ENCODE measurements at places on chromosomes 1 and 21.

- DNase-seq: no peak
These were observed 497.7 kb downstream of the NPHP4 start for GRCh38 chr1:5494518-5494917.

GRCh38 chr1:160192234-160192633, 1.9 kb downstream of the CASQ1 start:
- no peak for DNase-seq

DNA sequence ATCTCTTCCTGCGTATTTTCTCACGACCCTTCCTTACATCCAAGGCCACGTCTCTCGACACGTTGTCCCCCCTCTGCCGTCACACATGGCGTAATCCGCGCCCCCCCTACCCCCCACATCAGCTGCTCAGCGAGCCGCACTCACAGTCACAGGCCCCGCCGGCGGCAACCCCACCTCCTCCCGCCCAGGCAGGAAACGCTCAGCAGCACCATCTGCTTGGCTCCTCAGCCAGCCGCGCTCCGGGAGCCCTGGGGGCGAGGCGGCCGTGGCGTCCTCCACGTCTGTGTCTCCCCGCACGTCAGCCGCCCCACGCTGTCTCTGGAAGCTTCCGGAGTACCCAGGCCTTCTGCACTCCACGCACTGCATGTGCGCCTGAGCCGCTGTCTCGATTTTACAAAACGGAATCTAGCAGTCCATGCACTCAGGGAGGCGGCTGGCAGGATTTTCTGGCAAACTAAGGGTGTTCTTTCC, 64.6 kb downstream of the SIK1 start:
- DNase-seq: peak; percentile 70

- DNase-seq: no peak
These were observed 6.5 kb downstream of the PPIE start for GRCh38 chr1:39745016-39745670.

DNA sequence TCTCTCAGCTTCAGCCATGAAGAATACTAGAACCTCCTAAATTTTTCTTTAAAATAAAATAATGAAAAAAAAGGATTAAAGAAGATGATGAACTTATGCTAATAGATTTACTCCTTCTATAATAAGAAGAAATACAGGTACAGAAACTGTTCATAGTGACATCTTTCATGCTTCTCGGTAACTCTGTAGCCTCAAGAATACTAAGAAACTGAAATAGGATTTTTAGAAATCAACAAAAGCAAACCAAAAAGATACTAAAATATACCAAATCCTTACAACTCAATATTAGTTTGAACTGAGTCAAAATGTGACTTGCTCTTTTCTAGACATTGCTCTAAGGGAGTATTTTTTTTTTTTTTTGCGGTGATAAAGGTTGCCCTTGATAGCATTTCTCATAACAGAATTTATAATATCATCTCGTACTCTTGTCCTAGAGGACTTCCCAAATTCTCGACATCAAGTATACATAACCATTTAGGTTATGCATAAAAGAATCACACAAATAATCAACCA, 42.8 kb downstream of the ZZZ3 start:
- no peak for DNase-seq

GRCh38 chr1:154431586-154432373, 26.6 kb downstream of the IL6R start:
- DNase-seq: peak; percentile 99

GRCh38 chr21:37263827-37264600, 3.1 kb downstream of the VPS26C start:
- DNase-seq: peak; percentile 32

- no peak for DNase-seq
These were observed 78.0 kb downstream of the MEGF6 start for GRCh38 chr1:3533067-3534048.

DNA sequence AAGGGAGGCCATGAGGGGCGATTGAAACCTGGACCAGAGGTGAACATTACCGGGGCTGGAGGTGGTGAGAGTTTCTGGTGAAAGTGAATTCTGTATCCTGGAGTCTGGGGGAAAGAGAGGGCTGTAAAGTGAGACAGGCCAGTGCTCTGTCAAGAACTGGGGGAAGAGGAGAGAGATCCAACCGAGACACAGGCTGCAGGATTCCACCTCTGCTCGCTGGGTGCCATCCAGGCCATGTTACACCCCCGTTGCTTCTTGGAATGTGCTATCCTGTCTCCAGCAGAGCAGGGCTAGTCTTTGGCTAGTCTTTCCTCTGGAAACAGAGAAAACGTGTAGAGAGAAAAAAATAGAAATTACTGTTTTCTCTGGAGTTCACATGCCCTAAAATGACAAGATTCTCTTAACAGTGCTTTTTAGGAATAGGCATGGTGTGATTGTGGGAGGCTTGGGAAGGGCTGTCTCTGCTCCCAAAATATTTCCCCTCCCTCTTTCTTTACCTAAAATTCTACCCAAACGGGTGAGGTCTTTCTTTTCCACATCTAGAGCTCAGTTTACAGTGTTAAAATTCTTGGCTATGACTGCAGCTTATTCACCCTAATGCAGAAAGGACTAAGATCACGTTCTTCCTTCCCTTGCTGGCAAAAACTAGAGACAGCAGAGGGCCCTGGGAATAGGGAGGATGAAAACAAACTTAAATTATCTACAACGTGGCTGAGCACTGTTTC, 16.5 kb upstream of the OVAAL start:
- peak; percentile 29 for DNase-seq

DNA sequence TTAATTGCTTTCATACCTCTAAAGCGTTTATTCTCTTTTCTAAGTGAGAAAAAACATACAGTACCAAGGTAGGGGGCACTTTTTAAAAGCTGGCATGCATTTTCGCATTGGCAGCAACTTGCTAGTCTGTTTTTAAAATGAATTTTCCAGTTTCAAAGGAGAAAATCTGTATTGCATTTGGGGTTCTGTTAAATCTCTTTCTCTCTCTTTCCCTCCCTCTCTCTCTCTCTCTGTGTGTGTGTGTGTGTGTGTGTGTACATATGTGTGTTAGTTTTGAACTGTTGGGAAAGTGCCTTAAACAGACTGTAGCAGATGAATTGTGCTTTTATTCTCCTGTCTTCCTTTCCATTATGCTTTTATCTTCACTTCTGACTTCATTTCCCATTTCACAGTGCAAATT, 7.3 kb downstream of the NIBAN1 start:
- DNase-seq: no peak

- DNase-seq: peak; percentile 99
These were observed 36.6 kb downstream of the PLXNA2 start for GRCh38 chr1:208207388-208208131.

GRCh38 chr1:210691039-210691610, 362.4 kb downstream of the HHAT start:
- no peak for DNase-seq

DNA sequence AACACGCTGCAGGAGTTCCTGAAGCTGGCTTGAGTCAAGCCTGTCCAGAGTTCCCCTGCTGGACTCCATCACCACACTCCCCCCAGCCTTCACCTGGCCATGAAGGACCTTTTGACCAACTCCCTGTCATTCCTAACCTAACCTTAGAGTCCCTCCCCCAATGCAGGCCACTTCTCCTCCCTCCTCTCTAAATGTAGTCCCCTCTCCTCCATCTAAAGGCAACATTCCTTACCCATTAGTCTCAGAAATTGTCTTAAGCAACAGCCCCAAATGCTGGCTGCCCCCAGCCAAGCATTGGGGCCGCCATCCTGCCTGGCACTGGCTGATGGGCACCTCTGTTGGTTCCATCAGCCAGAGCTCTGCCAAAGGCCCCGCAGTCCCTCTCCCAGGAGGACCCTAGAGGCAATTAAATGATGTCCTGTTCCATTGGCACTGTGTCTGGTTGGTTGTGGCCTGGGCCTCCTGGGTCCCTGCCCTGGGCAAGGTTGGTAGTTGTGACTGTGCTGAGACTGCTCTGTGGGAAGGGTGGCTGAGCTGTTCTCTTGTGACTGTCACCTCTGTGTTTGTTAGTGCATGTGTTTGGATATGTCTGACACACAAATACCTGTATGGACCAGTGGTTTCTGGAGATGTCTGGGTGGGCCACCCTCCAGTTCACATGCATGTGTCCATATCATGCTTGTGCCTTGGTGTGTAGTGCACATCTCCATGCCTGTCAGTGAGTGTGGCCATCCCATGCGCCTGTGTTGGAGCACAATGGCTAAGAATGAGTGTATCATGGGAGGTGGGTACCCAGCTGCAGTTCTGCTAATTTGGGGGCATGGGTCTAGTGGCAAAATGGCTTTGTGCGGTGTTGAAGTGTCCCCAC, 1.4 kb downstream of the SH3BGRL3 start:
- no peak for DNase-seq

DNA sequence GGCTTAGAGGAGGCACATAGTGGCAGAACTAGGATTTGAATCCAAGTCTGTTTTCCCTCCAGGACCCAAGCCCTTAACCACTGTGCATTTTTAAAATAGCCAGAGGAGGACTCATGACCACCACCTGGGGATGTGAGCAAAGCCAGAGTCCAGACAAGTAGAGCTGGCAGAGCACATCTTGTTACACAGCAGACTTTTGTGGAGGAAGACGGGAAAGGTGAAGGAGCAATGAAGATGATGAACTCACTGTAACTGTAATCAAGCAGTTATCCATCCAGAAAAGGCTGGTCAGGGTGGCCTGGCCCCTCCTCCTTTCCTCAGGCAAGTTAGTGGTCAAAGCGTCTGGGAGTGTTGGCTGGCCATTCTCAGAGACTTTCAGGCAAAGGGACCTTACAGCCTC, 50.9 kb downstream of the SLC44A3 start:
- no peak for DNase-seq

DNA sequence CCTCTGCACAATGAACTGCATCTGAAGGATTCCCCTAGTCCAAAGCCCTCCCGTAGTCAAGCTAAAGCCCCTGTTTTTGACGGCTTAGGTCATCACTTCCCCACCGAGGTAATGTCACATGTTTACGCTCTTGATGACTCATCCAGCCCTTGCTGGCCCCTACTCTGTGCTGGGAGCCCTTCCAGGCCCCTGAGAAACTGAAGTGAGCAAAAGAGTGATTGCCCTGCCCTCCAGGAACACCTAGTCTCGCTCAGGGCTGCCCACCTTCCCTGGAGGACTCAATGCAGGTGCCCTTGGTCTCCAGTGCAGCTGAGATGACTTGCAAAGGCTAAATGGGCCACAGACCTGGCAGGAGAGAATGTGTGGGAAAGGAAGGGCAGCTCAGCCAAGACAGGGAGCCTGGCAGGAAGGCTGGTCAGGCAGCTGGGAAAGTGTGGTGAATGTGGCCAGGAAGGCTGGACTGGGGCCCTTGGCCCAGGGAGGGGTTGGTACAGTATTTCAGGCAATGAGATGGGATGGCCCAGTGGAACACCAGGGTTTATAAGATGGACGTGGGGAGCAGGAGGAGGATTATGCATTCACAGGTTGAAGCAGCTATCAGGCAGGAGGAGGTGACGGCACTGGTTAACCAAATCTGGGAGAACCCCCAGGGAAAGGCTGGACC, 345.6 kb downstream of the NPHP4 start:
- no peak for DNase-seq

DNA sequence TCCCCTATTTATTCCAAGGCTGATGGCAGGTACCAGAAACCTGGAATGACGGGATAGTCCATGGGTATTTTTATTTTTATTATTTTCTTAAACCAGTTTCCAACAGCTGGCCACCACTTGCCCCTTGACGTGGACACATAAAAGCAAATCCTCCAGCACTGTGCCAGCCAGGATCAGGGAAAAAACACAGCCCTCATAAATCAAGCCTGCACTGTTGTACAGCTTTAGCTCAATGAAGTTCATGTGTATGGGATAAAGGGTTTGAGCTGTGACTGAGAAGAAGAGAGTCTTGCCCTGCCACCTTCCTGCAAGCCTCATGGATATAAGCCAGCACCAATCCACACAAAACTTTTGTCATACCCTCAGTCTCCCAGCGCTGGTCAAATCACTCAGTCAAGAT, 303.8 kb upstream of the SPAG17 start:
- DNase-seq: no peak

GRCh38 chr1:78211483-78212092, 165.8 kb downstream of the GIPC2 start:
- no peak for DNase-seq

GRCh38 chr1:182616130-182617013, 12.2 kb upstream of the RGS16 start:
- DNase-seq: peak; percentile 84

DNA sequence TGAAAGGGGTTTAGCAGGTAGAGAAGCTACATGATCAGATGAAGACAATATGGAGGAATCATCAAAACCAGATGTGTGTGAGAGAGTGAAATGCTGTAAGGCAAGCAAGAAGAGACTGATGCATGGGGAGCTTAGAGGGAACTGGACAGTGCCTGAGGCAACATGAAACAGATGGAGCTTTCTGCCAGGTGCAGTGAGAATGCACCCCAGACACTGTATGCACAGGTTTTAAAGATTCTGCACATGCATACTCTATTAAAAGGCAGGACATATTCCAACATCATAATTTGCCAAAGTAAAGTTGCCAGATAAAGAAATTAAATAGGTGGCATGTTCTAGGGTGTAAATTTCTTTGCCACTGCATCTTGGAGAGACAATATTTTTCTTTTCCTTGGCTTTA, 200.1 kb downstream of the AMY1C start:
- DNase-seq: no peak

- DNase-seq: no peak
These were observed 11.8 kb upstream of the FASLG start for GRCh38 chr1:172647110-172647564.

- no peak for DNase-seq
These were observed 50.4 kb downstream of the RWDD3 start for GRCh38 chr1:95284420-95284819.

- no peak for DNase-seq
These were observed 50.3 kb downstream of the B3GALT5 start for GRCh38 chr21:39663066-39663465.

- DNase-seq: no peak
These were observed 64.6 kb upstream of the LRP8 start for GRCh38 chr1:53392460-53392859.

GRCh38 chr1:64887689-64888217, 78.6 kb downstream of the JAK1 start:
- DNase-seq: no peak

GRCh38 chr1:23475134-23475628, 8.8 kb downstream of the ASAP3 start:
- peak; percentile 89 for DNase-seq

- DNase-seq: no peak
These were observed 27.3 kb downstream of the CCN1 start for GRCh38 chr1:85607921-85608265.

DNA sequence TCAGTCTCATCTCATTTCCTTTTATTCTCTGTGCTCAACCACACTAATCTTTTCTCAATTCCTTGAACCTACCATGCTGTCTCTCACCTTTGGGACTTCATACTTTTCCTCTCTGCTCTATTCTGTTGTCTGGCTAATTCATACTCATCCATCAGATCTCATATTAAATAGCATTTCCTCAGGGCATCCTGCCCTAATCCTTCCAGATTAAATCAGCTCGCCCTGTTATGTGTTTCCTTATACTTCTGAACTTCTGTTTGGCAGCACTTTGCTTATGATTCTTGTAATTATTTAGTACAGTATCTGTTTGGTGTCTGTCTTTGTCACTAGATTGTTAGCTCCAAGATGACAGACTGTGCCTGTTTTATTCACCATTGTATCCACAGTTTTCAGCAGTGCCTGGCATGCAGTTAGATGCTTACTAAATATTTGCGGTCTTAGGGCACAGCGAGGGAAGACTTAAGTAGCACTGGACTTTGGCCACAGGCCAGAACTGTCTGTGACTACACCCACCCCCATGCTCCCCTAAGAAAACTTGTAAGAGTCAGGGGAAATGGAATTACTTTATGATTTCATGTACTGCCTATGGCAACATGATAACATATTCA, 9.9 kb upstream of the CAP1 start:
- DNase-seq: peak; percentile 69
